ENCODE measurements at places on chromosomes 11 and 22.

GRCh38 chr11:116500947-116501602 lies 271.7 kb downstream of the BUD13 start:
- no peak for DNase-seq

DNA sequence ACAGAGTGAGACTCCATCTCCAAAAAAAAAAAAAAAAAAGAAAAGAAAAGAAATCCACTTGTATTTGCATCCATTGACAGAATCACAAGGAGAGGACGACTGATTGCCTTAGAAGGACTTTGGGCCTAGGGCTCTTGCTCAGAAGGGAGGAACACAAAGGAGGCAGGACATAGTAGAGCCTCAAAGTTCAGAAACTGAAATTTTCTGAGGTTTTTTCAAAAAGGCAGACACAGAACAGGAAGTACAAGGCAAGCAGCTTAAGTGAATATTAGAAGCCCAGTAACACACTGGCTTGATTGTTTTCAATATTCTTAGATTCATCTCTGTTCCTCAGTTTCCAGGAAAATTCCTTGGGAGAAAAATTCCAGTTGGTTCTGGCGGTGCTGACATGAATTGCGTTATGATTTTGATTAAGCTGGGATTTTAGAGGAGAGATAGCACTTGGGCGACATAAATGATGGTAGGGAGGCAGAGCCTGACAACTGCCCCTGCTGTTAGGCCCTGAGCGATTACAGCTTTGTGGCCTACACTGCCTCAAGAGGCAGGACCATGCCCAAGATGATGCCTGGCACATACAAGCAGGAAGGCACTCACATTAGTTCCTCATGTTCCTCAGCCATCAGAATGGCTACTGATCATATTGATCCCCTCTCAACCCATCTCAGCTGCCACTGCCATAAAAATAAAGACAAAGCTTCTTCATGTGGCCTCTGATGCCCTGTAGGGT lies 15.3 kb downstream of the CLPB start:
- DNase-seq: no peak

DNA sequence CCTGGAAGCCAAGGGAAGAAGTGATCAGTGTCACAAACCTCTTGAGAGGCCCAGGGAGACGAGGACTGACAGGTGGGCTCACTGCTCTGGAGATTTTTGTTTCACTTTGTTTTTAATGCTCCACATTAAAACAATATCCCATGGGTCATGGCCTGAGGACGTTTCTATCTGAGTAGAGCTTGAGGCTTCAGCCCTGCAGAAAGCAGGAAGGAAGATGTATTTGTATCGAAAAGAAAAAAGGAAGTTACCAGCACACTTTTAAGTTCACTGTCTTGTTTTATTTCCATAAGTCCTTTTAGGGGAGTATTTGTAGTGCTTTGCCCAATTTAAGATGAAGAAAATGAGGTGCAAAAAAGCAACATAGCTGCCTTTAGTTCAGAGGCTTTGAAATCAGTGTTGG lies 191.1 kb downstream of the GRIK4 start:
- DNase-seq: no peak

DNA sequence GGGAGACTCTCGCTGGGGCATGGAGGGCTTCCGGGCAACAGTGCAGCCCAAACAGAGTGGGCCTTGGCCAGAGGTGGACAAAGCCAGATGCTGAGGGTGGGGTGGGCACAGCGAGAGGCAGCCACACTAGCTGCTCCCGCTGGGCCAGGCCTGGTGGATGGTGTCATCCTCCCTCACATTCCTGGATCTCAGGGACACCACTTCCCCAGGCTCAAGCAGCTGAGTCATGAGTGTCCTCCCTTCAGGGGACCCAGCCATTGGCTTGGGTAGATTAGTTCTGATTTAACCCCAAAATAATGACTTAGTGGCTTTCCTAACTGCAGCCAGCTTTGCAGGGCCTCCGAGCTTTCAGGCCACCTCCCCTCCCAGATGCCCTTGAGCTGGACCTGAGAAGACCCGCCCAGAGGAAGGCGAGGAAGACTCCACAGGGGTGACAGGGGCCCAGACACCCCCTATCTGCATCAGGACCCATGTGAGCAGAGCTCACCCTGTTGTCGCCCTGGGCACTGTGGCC lies 25.9 kb upstream of the WNT7B start:
- DNase-seq: no peak

- no peak for DNase-seq
Measured at GRCh38 chr22:34897126-34897525, 168.8 kb upstream of the ISX start.

DNA sequence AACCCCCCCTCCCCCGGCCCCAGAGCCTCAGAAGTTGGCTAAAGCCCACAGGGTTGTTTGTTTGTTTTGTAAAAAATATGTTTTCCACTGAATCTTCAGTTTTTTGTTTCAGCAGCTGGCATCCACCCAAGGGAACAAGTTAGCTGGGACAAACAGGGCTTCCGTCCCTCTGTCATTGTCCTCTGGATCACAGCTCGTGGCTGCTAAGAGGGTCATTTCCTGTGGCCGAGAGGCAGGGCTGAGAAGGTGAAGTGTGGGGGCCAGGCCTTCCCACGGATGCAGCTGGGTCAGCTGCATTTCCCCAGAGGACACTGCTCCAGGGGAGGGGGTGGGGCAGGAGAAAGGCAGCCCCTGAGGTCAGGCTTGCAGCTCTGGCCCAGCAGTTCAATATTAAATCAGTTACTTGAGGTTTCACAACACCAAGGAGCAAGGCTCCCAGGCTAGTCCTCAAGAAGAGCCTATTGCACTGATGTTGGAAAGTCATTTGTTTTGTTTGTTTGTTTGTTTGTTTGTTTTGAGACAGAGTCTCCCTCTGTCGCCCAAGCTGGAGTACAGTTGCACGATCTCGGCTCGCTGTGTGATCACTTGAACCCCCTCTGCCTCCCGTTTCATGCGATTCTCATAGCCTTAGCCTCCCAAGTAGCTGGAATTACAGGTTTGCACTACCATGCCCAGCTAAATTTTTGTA lies 34.4 kb upstream of the SMTN start:
- DNase-seq: no peak

GRCh38 chr11:130623670-130624668 lies 175.5 kb downstream of the ADAMTS15 start:
- DNase-seq: no peak

DNA sequence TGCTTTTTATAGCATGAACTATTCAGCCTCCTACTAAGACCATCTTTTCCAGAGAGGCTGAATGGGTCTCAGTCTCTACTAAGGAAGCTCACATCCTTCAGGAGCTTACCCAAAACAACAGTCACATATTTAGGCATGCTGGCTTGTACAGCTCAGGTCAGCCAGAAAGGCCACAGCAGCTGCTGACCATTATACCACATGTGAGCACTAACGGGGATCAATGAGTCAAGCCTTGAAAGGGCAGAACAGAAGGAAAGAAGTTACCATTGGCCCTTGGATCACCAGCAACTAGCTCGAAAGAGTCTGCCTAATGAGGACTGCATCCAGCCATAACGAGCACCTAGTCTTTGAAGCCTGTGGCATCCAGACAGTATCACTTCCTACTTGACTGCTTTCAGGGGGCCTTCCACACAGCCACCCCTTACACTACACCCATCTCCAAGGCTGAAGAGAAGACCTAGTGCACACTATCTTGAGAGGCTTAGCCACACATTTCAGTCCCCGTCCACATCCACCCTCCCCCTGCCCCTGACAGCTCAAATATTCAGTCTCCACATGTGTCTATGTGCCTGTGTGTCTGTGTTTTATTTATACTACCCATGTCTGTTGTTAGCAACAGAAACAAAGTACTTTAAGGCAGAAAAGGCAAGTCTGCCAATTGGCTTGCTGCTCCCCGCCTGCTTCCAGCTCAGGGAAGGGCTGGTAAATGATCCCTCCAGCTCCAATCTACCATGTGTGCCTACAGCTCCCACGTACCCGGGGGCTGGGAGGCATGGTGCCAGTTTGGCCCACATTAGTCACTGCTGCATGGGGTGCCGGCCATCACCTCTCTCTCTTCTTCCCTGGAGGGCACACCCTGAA lies 95.5 kb downstream of the RPL27A start:
- no peak for DNase-seq

GRCh38 chr11:131240421-131240820 lies 130.0 kb upstream of the NTM start:
- DNase-seq: no peak

- DNase-seq: no peak
Measured at GRCh38 chr22:38089474-38089851, 5.5 kb upstream of the SLC16A8 start.

GRCh38 chr22:25358421-25359170 lies 139.2 kb downstream of the CRYBB2 start:
- DNase-seq: no peak

- no peak for DNase-seq
Measured at GRCh38 chr11:45802531-45803317, 2.2 kb upstream of the SLC35C1 start.

GRCh38 chr22:35599364-35599763 lies 17.8 kb downstream of the MB start:
- DNase-seq: no peak

- no peak for DNase-seq
Measured at GRCh38 chr11:110747531-110747930, 35.3 kb upstream of the ARHGAP20 start.

DNA sequence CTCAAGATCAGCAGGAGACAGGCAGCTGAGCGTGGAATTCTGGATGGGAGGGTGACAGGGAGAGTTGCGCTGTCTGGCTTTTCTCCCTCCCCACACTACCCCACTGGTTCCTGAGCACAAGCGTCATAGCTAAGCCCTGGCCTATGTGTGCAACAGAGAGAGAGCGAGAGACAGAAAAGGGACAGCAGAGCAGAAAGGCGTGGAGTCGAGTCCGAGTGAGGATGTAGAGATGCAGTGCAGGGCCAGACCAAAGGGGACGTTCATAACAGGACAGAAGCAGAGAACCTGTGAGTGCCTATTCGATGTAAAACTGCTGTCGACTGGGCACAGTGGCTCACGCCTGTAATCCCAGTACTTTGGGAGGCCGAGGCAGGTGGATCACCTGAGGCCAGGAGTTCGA lies 94.0 kb upstream of the TMEM45B start:
- no peak for DNase-seq

GRCh38 chr22:33897448-33897835 lies 22.8 kb downstream of the LARGE1 start:
- DNase-seq: no peak

GRCh38 chr22:47564158-47564450 lies 801.7 kb downstream of the TBC1D22A start:
- no peak for DNase-seq

DNA sequence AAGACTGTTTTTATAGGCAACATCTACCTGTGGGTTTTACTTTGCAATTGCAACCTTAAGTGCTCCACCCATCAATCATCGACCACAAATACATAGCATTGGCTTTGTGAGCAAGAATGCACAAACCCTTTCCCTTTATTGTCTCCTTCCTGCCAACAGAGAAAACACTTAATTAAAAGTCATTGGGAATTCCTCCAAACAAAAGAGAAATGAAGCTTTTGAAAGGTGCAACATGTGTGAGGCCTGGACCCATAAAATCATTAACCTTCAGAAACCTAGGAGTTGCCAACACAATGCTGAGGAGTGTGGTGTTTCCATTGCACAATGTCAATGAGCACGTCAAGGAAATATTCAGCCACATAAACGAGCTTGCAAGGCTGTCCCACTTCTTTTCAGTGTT lies 223.2 kb downstream of the BLID start:
- no peak for DNase-seq

DNA sequence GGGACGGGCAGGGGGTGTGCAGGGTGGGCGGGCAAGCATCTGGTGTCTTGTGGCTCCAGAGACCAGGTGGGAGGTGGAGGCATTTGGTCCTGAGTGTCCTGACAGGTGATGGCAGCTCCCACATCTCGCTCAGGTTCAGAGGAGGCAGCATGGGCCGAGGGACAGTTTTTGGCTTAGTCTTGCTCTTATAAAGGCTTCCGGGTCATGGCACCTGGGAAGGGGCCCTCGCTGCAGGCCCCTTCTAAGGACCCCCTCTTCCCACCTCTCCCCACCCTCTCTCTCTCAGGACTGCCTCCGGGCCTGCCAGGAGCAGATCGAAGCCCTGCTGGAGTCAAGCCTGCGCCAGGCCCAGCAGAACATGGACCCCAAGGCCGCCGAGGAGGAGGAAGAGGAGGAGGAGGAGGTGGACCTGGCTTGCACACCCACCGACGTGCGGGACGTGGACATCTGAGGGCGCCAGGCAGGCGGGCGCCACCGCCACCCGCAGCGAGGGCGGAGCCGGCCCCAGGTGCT lies 9.9 kb downstream of the CCND1 start:
- no peak for DNase-seq

GRCh38 chr11:44382656-44383240 lies 72.8 kb upstream of the ALX4 start:
- DNase-seq: no peak

All from activated CD4-positive, alpha-beta T cell treated with anti-CD3 and anti-CD28 coated beads for 1 hour (primary cell).